ENCODE measurements at places on chromosomes 7 and 10.

DNA sequence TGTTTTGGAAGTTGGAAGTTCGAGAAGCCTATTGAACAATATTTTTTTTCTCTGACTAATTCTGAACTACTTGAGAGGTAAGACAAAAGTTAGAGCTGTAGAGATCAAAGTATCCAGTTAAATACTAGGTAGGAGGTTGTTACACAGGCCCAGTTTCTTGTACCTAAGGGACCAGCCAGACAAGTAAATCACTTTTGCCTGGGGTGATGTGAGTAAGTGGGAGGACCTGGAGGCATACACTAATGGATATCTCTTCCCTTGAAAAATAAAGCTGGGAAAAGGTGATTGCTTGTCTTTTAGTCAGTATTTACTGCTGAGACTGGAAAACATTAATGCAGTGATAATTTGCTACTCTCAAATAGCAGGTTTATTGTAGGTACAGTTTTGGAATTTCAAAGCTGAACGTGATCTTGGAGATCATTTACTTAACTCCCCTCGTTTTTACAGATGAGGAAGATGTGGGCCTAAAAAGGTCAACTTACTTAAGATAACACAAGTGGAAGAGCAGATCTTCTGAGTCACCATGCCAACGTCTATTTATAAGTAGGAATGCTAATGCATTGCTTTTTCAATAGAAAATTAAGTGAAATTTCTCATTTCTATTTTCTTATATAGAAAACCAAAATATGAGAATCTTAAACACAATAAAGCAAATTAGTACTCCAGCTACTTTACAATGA is 181.3 kb downstream of the PPP1R9A start:
- no peak for DNase-seq

- DNase-seq, result no peak
Measured at GRCh38 chr7:133196856-133197612, 55.8 kb upstream of the EXOC4 start.

DNA sequence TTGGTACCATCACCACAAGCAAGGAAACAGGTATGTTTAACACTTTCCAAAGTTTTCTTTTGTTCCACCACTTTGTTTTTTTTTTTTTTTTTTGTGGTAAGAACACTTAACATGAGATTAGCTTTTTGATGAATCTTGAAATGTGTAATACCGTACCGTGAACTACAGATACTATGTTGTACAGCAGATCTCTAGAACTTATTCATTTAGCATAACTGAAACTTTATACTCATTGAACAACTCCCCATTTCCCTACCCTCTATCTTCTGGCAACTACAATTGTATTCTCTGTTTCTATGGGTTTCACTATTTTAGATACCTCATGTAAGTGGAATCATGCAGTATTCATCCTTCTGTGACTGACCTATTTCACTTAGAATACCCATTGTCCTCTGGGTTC is 162.7 kb upstream of the ITGB1 start:
- DNase-seq, result no peak

DNA sequence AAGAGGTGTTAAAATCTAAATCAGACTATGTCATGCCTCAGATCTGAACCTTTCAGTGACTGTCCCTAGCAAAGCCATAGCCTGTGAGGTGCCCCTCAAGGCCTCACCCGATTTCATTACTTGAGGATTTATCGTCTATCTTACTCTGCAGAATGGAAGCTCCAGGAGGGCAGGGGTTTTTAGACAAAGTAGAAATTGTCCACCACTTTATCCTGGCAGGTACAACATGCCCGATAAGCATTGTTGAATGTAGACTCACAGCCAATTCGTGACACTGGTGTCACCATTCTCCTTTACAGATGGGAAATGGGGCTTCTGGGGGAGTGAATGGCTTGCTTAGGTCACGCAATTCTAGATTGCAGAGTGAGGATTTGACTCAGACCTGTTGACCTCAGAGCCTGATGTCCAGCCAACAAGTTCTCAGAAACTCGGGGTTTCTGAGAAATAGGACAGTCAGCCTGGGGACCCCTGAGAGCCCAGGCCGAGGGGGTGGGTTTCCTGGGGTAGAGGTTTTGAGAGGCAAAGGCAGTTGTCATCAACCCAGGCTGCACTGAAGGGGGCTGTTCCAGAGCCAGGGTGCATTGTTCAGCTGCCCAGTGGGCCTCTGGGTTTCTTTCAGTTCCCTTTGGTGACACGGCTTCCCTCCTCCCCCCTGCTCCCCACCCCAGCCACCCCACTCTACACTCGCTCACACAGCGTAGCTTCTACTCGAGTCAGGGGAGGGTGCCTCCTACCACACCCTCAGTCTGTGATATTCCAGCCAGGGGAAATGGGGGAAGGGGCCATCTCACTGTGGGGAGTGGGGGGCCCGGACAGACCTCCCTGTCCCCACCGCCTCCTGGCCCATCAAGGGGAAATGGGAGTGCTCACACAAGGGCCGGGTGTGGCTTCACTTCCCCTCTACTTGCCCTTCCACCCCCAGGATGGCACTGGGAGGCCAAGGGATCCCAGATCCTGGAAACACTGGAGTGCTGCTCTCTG is 3.1 kb upstream of the IRF5 start:
- no peak for DNase-seq

DNA sequence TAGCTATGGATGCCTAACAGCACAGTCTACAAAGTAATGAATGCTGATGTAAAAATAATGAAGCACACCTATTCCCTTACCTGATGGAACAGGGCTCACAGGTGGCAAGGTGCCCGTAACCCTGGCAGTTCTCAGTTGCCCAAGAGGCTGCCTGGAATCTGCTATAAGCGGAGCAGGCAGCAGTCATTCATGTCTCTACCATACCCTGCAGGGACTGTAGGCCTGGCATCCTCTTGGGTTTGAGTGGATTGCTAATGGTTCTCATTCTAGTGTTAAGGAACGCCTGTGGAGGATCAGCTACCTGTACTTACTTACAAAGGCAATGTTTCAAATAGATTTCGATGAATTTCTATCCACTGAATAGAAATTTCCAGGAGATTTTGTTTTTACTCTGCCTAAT is 38.4 kb downstream of the BAIAP2L1 start:
- no peak for DNase-seq

Measured in hepatocyte (in vitro differentiated cells).